ENCODE measurements at places on chromosomes 7 and 10.

GRCh38 chr10:79238606-79239005, 108.7 kb upstream of the PPIF start:
- peaks cover 36% of the 10 kb centered on the region for H3K4me1 ChIP-seq
- H3K4me3 ChIP-seq: no peak overlapping the region
- H3K27me3 ChIP-seq: no peaks in the 10 kb centered on the region
- no peak for DNase-seq

- H3K4me3 ChIP-seq: no peak overlapping the region
- no peak overlapping the region for H3K27ac ChIP-seq
- H3K27me3 ChIP-seq: no peaks in the 10 kb centered on the region
- no peaks in the 10 kb centered on the region for H3K4me1 ChIP-seq
Observed at GRCh38 chr7:105178177-105178576, 164.2 kb downstream of the KMT2E start.

- H3K27me3 ChIP-seq: no peaks in the 10 kb centered on the region
- H3K4me1 ChIP-seq: no peaks in the 10 kb centered on the region
- H3K27ac ChIP-seq: no peak overlapping the region
- no peak overlapping the region for H3K4me3 ChIP-seq
- no peaks in the 10 kb centered on the region for H3K36me3 ChIP-seq
Observed at GRCh38 chr7:24786306-24786705, 29.0 kb upstream of the GSDME start.

DNA sequence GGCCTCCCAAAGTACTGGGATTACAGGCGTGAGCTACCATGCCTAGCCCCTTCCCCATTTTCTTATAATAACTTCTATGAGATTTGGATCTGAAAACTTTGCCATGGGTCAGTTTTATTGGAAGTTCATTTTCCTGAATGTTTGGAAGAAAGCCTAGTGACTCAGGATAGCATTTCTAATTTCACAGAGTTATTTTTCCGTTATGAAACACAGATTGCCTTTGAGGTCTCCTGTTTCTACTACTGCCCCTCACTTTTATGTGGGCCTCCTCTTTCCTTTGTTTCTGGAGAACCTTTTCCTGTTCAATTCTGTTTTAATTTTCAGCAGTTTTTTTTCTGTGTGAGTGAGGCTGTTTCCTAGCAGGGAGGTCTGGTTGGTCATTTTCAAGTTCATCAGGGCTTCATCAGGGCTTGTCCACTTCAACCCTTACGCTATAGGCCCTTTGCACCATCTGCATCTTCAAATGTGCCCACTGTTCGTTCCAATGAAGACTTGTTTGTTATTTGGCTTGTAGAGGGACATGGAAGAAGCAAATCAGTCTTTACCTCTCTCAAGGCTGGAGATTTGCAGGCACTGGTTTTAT, 58.7 kb downstream of the BMPR1A start:
- H3K36me3 ChIP-seq: peaks cover 25% of the 10 kb centered on the region
- no peak overlapping the region for H3K4me3 ChIP-seq
- H3K27me3 ChIP-seq: no peaks in the 10 kb centered on the region
- DNase-seq: no peak

GRCh38 chr10:77416311-77417135, 221.1 kb downstream of the KCNMA1 start:
- H3K27ac ChIP-seq: no peak overlapping the region
- H3K4me1 ChIP-seq: no peaks in the 10 kb centered on the region
- no peaks in the 10 kb centered on the region for H3K36me3 ChIP-seq
- DNase-seq: no peak

DNA sequence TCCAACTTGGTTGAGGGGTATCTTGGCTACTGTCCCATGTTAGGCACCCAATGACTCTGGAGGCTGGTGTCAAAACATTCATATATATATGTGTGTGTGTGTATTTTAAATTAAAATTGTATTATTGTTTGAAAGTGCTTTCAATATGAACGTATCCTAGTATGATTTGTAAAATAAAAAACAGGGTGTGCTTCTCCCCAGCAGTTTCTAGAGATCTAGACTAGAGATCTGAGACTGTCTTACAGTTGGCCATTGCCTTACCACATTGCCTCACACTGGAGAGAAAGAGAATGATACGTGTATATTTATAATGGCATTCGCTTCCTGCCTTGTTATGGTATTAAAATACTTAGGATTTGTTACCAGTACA, 1.2 kb downstream of the BAG3 start:
- H3K36me3 ChIP-seq: peaks cover 9% of the 10 kb centered on the region
- DNase-seq: no peak
- H3K4me1 ChIP-seq: peaks cover 30% of the 10 kb centered on the region
- H3K27ac ChIP-seq: no peak overlapping the region
- H3K4me3 ChIP-seq: peak overlapping the region; percentile 94

DNA sequence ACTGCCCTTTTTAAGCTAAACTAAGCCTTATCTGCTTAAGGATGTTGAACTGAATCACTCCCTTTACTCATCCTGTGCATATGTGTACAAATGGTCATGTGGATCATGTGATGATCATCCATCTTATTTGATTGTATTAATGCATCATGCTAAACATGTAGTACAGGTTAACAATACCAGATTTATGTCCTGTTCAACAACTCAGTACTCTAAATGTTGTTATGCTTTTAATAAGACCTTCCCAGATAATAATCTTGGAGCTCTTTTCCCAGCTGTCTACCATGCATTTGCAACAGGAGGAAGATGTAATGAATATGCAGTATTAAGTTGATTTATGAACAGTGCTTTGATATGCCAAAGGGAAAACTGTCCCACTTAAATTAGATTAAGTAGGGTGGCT, 318.0 kb downstream of the BICC1 start:
- DNase-seq: no peak
- H3K36me3 ChIP-seq: no peaks in the 10 kb centered on the region
- no peaks in the 10 kb centered on the region for H3K4me1 ChIP-seq
- H3K4me3 ChIP-seq: no peak overlapping the region
- H3K27me3 ChIP-seq: no peaks in the 10 kb centered on the region

DNA sequence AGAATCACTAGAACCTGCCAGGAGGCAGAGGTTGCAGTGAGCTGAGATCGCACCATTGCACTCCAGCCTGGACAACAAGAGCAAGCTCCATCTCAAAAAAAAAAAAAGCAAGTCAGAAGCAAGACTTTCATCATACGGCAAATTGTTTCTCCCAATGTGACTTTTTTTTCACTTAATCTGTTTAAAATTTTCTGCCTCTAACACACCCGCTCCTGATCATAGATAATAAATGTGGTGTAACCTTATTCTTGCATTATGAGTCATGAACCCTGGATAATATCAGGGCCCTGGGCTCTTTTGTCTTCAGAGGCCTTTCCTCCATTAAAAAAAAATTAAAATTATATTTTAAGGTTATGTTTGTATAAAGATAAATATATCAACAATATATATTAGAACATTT, 111.4 kb upstream of the JCAD start:
- H3K4me3 ChIP-seq: no peak overlapping the region
- H3K27ac ChIP-seq: no peak overlapping the region
- H3K27me3 ChIP-seq: peaks cover 6% of the 10 kb centered on the region
- H3K36me3 ChIP-seq: no peaks in the 10 kb centered on the region

- H3K27me3 ChIP-seq: no peaks in the 10 kb centered on the region
- H3K4me3 ChIP-seq: no peak overlapping the region
- peaks cover 9% of the 10 kb centered on the region for H3K4me1 ChIP-seq
- no peaks in the 10 kb centered on the region for H3K36me3 ChIP-seq
Observed at GRCh38 chr10:82208726-82209125, 333.7 kb downstream of the NRG3 start.

GRCh38 chr10:24118246-24118645, 90.7 kb upstream of the KIAA1217 start:
- no peaks in the 10 kb centered on the region for H3K36me3 ChIP-seq
- no peak overlapping the region for H3K4me3 ChIP-seq
- no peaks in the 10 kb centered on the region for H3K27me3 ChIP-seq
- H3K27ac ChIP-seq: no peak overlapping the region
- peak; percentile 61 for DNase-seq
- H3K4me1 ChIP-seq: no peaks in the 10 kb centered on the region

DNA sequence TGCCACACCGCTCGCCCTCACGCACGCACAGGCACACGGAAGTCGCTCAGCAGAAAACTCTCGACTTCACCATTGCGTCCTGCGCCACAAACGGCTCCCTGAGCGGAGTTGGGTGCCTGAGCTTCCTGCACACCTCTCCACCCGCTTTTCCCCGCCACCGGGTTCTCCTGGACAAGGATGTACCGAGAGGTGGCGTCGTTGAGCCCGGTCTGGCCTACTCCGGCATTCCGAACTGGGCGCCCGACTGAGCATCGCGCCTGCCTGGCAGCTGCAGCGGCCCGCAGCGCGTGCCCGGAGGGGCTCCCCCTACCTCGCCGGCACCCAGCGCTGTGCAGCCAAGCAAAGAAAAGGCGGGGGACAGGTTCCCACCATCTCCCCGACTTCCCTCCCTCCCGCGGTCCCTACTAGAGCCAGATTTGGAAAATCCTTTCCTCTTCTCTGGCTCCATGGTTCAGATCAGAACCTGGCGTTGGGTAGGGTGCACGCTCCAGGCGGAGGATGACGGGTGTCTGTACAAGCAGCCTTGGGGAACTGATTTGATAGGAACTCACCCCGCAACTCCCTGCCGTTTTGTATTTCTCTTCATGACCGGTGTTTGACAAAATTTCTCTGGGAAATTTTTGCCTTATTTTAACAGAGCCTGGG, 1.7 kb downstream of the SORCS3 start:
- H3K27ac ChIP-seq: no peak overlapping the region
- H3K4me3 ChIP-seq: peak overlapping the region; percentile 81
- no peaks in the 10 kb centered on the region for H3K36me3 ChIP-seq
- no peaks in the 10 kb centered on the region for H3K4me1 ChIP-seq
- peaks cover 100% of the 10 kb centered on the region for H3K27me3 ChIP-seq

GRCh38 chr7:11591055-11591633, 240.9 kb downstream of the THSD7A start:
- no peaks in the 10 kb centered on the region for H3K4me1 ChIP-seq
- DNase-seq: no peak
- H3K27ac ChIP-seq: no peak overlapping the region
- no peaks in the 10 kb centered on the region for H3K36me3 ChIP-seq

DNA sequence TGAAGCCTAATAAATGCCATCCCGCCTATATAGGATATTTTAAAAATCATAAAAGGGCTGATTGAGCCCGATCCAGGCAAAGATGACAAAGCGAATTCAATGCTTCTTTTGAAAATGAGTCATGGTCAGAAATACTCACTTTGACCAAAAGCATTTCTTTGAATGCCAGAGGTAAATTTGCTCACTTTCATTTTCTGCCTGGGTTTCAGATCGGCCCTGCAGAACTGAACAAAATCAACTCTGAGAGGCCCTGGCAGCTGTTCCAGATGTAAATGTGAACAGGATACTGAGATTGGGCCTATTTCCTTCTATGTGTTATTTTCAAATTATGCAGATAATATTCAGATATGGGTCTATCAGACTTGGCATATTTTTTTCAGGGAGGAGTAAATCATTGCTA, 114.8 kb upstream of the ARID5B start:
- no peak for DNase-seq
- H3K4me3 ChIP-seq: no peak overlapping the region
- H3K4me1 ChIP-seq: no peaks in the 10 kb centered on the region
- H3K27ac ChIP-seq: no peak overlapping the region

DNA sequence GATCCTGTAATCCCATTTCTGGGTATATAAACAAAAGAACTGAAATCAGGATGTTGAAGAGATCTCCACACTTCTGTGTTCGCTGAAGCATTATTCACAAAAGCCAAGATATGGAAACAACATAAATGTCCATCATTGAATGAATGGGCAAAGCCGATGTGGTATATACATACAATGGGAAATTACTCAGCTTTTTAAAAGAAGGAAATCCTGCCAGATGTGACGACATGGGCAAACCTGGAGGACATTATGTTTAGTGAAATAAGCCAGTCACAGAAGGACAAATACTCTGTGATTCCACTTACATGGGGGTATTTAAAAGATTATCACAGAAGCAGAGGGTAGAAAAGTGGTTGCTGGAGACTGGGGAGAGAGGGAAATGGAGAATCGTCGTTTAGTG, 23.9 kb upstream of the FAM107B start:
- no peak overlapping the region for H3K4me3 ChIP-seq
- H3K27ac ChIP-seq: no peak overlapping the region
- no peak for DNase-seq
- no peaks in the 10 kb centered on the region for H3K27me3 ChIP-seq

DNA sequence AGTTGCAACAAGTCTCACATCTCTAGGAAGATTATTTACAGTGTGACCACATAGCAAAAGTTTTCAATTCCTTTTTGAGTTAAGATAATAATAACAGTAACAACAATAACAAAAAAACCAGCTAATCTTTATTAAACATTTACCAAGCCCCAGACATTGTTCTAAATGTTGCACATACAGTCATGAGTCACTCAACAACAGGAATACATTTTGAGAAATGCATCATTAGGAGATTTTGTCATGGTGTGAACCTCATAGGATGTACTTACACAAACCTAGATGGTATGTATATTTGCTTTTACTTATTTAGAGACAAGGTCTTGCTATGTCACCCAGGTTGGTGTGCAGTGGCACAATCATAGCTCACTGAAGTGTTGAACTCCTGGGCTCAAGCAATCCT, 52.0 kb downstream of the SPAM1 start:
- no peaks in the 10 kb centered on the region for H3K36me3 ChIP-seq
- H3K27me3 ChIP-seq: no peaks in the 10 kb centered on the region
- H3K27ac ChIP-seq: no peak overlapping the region
- no peak for DNase-seq
- H3K4me3 ChIP-seq: no peak overlapping the region
- no peaks in the 10 kb centered on the region for H3K4me1 ChIP-seq

GRCh38 chr10:107264742-107265141, 100.2 kb upstream of the SORCS1 start:
- peak; percentile 88 for DNase-seq
- H3K4me1 ChIP-seq: no peaks in the 10 kb centered on the region
- H3K4me3 ChIP-seq: no peak overlapping the region
- H3K36me3 ChIP-seq: no peaks in the 10 kb centered on the region

DNA sequence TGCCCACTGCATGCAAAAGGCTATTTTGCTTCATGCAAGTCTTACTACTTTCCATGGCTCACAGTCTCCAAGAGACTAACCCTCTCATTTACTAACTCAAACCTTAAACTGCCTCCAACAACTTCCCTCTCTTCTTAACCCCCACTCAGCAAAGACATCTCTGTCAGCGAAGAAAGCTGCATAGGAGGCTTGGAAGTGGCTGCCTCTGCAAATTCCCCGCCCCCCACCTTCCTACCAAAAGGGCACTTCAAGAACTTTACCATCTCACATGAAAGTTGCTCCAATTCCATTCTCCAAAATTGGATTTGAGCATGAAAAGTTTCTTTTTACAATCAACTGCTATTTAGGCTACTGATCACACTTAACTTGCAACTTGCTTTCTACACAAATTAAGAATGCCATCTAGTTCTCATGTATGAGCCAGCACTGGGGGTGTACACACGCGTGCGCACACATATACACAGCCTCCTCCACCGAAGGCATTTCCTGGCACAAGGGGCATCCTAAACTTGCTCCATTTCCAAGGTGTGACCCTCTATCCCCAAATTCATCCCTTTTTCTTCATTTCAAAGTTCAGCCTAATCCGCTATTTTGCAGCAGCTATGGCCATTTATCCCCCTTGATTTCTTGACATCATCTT, 1.8 kb downstream of the CCDC6 start:
- peaks cover 16% of the 10 kb centered on the region for H3K4me1 ChIP-seq
- no peaks in the 10 kb centered on the region for H3K36me3 ChIP-seq
- DNase-seq: peak; percentile 61
- H3K4me3 ChIP-seq: peak overlapping the region; percentile 88

- no peak for DNase-seq
- H3K27ac ChIP-seq: no peak overlapping the region
- H3K27me3 ChIP-seq: no peaks in the 10 kb centered on the region
- peaks cover 33% of the 10 kb centered on the region for H3K36me3 ChIP-seq
- H3K4me1 ChIP-seq: no peaks in the 10 kb centered on the region
- no peak overlapping the region for H3K4me3 ChIP-seq
Observed at GRCh38 chr10:354901-355617, 219.8 kb downstream of the ZMYND11 start.

- no peaks in the 10 kb centered on the region for H3K27me3 ChIP-seq
- H3K27ac ChIP-seq: no peak overlapping the region
- no peak for DNase-seq
- peak overlapping the region; percentile 57 for H3K4me3 ChIP-seq
- no peaks in the 10 kb centered on the region for H3K36me3 ChIP-seq
Observed at GRCh38 chr10:32153931-32154330, 97.7 kb upstream of the KIF5B start.
